ENCODE measurements at places on chromosomes 16 and 17. TPM values are rescaled to one million over a fixed set of nuclear protein-coding genes. Genes with fewer than 3 reads are reported as not detected.

CFAP97D1 gene
- not detected for total RNA-seq

CD68 gene
- total RNA-seq, result 27.7 TPM

- H3K4me1 ChIP-seq, result peaks cover 5% of the 10 kb centered on the region
- no peak overlapping the region for H3K27ac ChIP-seq
- peak; percentile 20 for DNase-seq
- H3K4me3 ChIP-seq, result no peak overlapping the region
- H3K27me3 ChIP-seq, result no peaks in the 10 kb centered on the region
- no peaks in the 10 kb centered on the region for H3K36me3 ChIP-seq
These were observed 50.0 kb downstream of the RMI2 start for GRCh38 chr16:11395008-11395948.

- H3K4me3 ChIP-seq, result no peak overlapping the region
- peaks cover 7% of the 10 kb centered on the region for H3K4me1 ChIP-seq
- H3K27me3 ChIP-seq, result no peaks in the 10 kb centered on the region
- no peak overlapping the region for H3K27ac ChIP-seq
These were observed 70.5 kb upstream of the CIBAR2 start for GRCh38 chr16:85182774-85183173.

- no peaks in the 10 kb centered on the region for H3K4me1 ChIP-seq
- no peak overlapping the region for H3K27ac ChIP-seq
- H3K27me3 ChIP-seq, result no peaks in the 10 kb centered on the region
- no peak for DNase-seq
- H3K4me3 ChIP-seq, result no peak overlapping the region
These were observed 31.0 kb downstream of the CPNE2 start for GRCh38 chr16:57123216-57123973.

DNA sequence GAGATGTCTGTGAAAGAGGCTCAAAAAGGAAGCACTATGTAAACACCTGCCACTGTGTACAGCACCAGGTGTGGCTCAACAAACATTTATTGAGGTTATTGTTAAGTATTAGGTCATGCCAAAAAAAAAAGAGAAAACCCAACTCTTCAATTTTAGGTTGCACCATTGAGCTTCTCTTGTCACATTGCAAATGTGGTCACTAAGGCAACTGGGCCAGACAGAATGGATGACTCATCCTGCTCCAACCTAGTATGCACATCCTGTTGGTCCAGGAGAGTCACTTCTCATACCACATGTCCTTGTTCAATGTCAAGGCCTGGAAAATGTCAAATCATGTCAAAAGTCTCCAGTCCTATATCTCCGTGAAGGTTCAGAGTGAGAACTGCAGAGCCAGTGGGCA, 25.0 kb downstream of the HOXB1 start:
- H3K4me3 ChIP-seq, result no peak overlapping the region
- no peaks in the 10 kb centered on the region for H3K27me3 ChIP-seq

DNA sequence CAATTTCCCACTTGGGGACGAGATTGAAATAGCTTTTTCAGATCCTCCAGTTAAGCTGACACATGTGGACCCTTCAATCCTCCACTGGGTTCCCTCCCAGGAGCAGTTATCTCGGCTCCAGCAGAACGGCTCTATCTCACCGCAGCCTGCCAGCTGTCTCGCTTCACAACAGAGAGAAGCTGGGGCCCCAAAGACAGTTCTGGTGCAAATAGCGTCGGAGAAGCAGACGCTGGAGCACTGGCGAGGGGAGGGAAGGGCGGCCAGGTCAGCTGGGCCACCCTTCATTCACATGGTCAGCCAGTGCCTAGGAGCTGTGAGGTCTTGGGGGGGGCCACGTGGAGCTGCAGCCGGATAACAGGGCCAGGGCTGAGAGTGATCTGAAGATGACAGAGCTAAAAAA, 141.3 kb upstream of the SDK2 start:
- H3K4me3 ChIP-seq, result no peak overlapping the region
- no peaks in the 10 kb centered on the region for H3K36me3 ChIP-seq
- H3K4me1 ChIP-seq, result no peaks in the 10 kb centered on the region
- no peak for DNase-seq

- H3K36me3 ChIP-seq, result peaks cover 4% of the 10 kb centered on the region
- DNase-seq, result no peak
- H3K4me3 ChIP-seq, result no peak overlapping the region
These were observed 8.2 kb downstream of the TUBG2 start for GRCh38 chr17:42667088-42667951.

DNA sequence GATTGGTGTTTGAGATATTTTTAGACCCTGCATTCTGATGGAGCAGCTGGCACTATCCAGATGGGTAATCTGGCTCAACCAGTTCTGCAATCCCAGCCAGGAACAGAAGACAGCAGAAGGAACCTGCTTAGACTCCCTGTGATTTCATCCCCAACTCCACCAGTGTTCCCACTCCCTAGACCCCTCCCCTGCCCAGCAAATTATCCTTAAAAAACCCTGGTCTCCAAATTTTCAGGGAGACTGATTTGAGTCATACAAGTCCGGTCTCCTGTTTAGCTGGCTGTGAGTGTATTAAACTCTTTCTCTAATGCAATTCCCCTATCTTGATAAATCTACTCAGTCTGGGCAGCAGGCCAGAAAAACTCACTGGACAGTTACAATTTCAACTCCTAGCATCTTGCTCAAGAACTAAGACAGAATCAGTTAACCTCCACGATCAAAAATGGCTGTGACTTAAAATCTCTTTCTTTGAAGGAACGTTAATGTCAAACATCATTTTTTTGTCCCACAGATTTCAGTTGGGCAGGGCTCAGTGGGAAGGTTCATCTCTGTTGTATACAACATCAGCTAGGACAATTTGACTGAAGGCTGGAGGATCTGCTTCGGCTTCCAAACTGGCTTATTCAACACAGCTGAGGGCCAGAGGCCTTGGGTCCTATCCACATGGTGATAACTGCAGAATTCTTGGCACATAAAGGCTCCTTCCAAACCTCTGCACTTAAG, 4.9 kb upstream of the RBL2 start:
- no peak overlapping the region for H3K27ac ChIP-seq
- no peak for DNase-seq
- H3K27me3 ChIP-seq, result no peaks in the 10 kb centered on the region
- peaks cover 4% of the 10 kb centered on the region for H3K4me1 ChIP-seq
- no peak overlapping the region for H3K4me3 ChIP-seq

DNA sequence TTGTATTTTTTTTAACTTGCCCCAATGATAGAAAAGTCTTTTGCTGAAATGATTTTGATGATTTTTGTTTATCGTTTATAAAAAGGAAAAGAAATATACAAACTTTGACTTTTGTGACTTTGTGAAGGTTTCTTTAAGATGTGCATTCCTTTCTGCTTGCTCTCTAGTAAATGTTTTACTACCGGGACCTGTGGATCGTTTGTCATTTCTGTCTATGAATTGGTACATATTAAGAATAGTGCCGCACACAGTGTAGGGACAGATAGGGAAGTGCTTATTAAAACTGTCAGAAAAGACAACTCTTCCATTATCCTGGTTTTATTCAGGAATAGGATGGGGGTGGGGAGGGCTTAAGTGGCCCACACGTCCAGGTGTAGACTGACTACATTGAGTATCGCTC, 8.1 kb upstream of the PSMC5 start:
- no peaks in the 10 kb centered on the region for H3K27me3 ChIP-seq
- no peak overlapping the region for H3K27ac ChIP-seq
- H3K36me3 ChIP-seq, result peaks cover 50% of the 10 kb centered on the region
- no peaks in the 10 kb centered on the region for H3K4me1 ChIP-seq
- no peak overlapping the region for H3K4me3 ChIP-seq
- DNase-seq, result no peak

FZD2 gene
- 2.0 TPM for total RNA-seq

GRCh38 chr16:8966817-8967131, 3.1 kb upstream of the USP7 start:
- no peaks in the 10 kb centered on the region for H3K27me3 ChIP-seq
- H3K27ac ChIP-seq, result no peak overlapping the region
- no peaks in the 10 kb centered on the region for H3K36me3 ChIP-seq
- no peak for DNase-seq
- no peaks in the 10 kb centered on the region for H3K4me1 ChIP-seq

DNA sequence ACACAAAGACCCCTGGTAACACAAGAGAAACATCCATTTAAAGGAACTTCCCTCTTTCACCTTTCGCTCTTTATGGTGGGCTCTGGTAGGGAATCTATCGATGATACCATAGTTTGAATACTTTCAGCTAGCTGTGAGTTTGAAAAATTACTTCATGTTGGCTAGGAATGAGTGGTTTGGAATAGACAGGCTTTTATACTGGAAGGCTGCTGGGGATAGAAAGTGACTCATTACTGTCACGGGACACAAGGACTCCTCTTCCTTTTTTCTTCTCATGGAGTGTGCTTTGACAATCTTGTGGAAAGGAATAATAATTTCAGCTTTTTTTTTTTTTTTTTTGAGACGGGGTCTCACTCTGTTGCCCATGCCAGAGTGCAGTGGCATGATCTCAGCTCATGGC, 76.9 kb downstream of the CYB561 start:
- DNase-seq, result no peak
- H3K27me3 ChIP-seq, result no peaks in the 10 kb centered on the region
- no peaks in the 10 kb centered on the region for H3K4me1 ChIP-seq
- no peaks in the 10 kb centered on the region for H3K36me3 ChIP-seq

DNA sequence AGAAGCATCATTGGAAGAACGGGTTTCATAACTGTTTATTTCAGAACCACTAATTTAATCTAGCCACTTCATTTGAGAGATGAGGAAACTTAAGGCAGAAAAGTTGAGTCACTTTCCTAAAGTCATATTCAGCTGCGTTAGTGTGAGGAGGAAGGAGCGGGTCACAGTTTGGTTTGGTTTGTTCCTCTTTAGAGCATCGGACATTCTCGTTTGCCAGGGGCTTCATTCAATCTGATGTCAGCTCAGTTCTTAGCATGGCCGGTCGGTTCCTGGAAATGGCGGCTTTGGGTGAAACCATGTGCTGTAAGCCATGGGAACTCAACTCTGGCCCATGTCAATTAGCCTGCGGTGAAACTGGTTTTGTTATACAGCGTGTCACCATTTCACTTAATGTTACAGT, 186.5 kb downstream of the LGALS9B start:
- H3K36me3 ChIP-seq, result no peaks in the 10 kb centered on the region
- no peaks in the 10 kb centered on the region for H3K4me1 ChIP-seq
- no peak for DNase-seq
- H3K27ac ChIP-seq, result no peak overlapping the region
- H3K27me3 ChIP-seq, result no peaks in the 10 kb centered on the region

DNA sequence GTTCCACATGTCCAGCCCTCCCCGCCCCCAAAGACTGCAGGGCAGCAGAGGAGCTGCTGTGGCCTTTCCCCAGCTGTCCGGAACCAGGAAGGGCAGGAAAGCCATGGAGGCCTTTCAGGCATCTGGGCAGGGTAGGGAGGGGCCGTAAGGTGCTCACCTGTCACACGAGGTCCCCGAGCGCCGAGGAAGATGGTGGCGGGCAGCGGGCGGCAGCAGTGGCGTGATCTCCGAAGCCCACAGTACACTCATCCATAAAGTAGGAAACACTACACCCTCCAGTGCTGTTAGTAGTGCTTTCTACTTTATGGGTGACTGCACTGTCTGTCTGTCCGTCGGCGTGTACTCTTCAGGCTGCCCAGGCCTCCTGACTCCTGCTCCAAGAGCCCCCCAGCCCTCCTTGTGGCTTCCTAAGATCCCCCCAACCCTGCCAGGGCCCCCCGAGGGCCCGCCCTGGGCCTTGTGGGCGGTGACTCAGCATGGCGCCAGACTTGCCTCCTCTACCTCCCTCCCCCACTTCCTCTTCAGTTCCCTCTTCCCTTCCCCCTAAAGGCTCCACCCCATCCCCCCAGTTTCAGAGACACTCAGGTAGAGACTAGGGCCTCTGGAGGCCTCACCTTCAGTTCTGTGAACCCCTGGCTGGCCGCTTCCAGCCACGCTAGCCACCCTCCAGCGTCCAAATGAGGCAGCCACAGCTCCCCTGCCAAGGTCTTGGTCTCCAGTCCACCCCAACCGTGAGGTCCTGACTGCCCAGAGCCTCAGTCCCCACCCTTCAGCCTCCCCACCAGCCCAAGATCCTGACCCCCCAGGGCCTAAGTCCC, 2.6 kb upstream of the TSPOAP1 start:
- DNase-seq, result peak; percentile 61
- H3K27me3 ChIP-seq, result no peaks in the 10 kb centered on the region
- no peak overlapping the region for H3K4me3 ChIP-seq
- H3K27ac ChIP-seq, result no peak overlapping the region
- no peaks in the 10 kb centered on the region for H3K36me3 ChIP-seq
- no peaks in the 10 kb centered on the region for H3K4me1 ChIP-seq

IL21R gene
- 0.79 TPM for total RNA-seq

GRCh38 chr16:85078226-85078625, 34.0 kb downstream of the CIBAR2 start:
- DNase-seq, result no peak
- H3K27me3 ChIP-seq, result no peaks in the 10 kb centered on the region
- H3K36me3 ChIP-seq, result peaks cover 7% of the 10 kb centered on the region
- H3K4me1 ChIP-seq, result no peaks in the 10 kb centered on the region
- H3K4me3 ChIP-seq, result no peak overlapping the region

DNA sequence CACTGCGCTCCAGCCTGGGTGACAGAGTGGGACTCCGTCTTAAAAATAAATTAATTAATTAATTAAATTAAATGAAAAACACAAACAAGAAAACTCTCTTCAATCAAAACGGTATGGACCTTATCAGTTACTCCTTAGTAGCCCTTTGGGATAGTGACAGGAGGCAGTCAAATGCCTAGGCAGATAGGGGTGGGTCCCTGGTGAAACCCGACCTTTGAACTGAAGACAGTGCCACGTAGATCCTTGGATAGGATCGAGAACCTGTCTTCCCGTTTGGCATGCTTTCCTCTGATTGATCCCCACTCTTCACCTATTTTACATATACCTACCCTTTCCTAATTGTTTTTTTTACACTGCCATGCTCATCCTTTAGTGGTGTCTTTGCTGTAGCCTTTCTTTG, 22.2 kb upstream of the DHRS7B start:
- DNase-seq, result no peak
- no peaks in the 10 kb centered on the region for H3K27me3 ChIP-seq
- no peak overlapping the region for H3K4me3 ChIP-seq
- H3K4me1 ChIP-seq, result no peaks in the 10 kb centered on the region
- no peaks in the 10 kb centered on the region for H3K36me3 ChIP-seq
- no peak overlapping the region for H3K27ac ChIP-seq
